ENCODE measurements at places on chromosomes 3 and 15. TPM values are rescaled to one million over a fixed set of nuclear protein-coding genes. Genes with fewer than 3 reads are reported as not detected.

Gene TTLL13
- not detected for total RNA-seq

DNA sequence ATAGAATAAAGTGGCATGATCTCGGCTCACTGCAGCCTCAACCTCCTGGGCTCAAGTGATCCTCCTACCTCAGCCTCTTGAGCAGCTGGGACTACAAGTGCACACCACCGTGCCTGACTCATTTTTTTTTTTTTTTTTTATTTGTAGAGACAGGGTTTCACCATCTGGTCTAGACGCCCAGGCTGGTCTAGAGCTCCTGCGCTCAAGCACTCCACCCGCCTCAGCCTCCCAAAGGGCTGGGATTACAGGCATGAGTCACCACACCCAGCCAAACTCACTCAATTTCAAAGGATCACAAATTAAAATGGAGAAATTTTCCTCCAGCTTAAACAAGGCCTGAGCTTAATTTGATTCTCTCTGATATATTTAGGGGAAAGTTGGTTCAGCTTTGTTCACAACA lies 27.3 kb upstream of the NMB start:
- no peak overlapping the region for H3K27ac ChIP-seq
- H3K4me1 ChIP-seq: peaks cover 6% of the 10 kb centered on the region
- peaks cover 6% of the 10 kb centered on the region for H3K36me3 ChIP-seq

Gene COL6A5
- not detected for total RNA-seq

DNA sequence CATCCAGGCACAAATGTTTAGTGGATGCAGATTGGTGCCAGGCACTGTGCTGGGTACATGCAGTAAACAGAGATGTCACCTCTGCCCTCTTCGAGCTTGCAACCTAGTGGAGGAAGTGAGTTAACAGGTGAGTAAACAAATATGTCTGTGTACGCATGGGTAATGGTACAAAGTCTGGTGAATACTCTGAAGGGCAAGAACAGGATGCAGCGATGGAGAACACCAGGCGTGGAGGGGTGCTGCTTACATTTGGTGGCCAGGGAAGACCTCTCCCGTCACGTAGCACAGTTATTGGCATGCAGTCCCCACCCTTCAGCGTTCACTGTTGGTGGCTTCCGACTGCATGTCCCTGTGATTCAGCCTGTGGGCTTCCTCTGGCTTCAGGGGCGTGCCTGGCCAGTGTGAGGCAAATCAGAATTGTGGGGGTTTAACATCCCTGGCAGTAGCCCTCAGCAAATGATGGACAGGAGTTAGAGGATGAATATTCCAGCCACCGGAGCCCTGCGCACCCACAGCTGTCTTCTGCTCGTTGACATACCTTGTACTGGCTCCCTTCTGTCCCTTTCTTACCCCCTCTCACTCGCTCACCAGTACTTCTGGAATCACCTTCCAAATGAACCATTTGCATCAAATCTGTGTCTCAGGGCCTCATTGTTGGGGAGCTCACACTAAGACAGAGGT lies 9.1 kb upstream of the HDAC11 start:
- H3K27me3 ChIP-seq: peaks cover 3% of the 10 kb centered on the region
- H3K4me3 ChIP-seq: no peak overlapping the region
- peaks cover 4% of the 10 kb centered on the region for H3K4me1 ChIP-seq
- no peak for DNase-seq

GRCh38 chr15:99717161-99718009 lies 15.9 kb downstream of the LYSMD4 start:
- DNase-seq: no peak
- H3K27ac ChIP-seq: no peak overlapping the region
- H3K27me3 ChIP-seq: no peaks in the 10 kb centered on the region
- H3K4me1 ChIP-seq: no peaks in the 10 kb centered on the region
- H3K4me3 ChIP-seq: no peak overlapping the region

Gene MEF2A
- total RNA-seq: 50.1 TPM

- H3K36me3 ChIP-seq: no peaks in the 10 kb centered on the region
- H3K4me1 ChIP-seq: peaks cover 2% of the 10 kb centered on the region
- peak; percentile 42 for DNase-seq
- peak overlapping the region; percentile 80 for H3K27ac ChIP-seq
- H3K27me3 ChIP-seq: no peaks in the 10 kb centered on the region
Observed at GRCh38 chr15:75023872-75024636, 664 bp downstream of the PPCDC start.

DNA sequence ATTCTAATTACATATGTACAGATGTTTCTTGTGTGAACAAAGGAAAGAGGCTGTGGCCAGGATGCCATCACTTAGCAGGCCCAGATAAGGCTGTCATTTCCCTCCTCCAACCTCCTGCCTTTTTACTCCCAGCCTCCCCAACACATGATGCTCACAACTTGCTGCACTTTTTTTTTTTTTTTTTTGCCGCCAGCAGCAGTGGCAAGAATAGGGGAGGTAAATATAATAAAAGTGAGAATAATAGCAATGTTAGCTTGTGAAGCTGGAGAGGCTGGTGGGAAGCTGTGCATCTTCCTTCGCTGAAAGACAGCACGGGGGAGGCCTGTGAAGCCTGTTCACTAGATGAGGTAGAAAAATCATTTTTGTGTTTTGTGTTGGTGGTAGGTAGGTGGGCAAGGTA lies 42.5 kb upstream of the MYO5C start:
- H3K27ac ChIP-seq: no peak overlapping the region
- H3K4me3 ChIP-seq: no peak overlapping the region
- peaks cover 9% of the 10 kb centered on the region for H3K36me3 ChIP-seq
- H3K4me1 ChIP-seq: peaks cover 3% of the 10 kb centered on the region

Gene ACVR2B
- total RNA-seq: 4.9 TPM

GRCh38 chr15:59993950-59994401 lies 10.1 kb upstream of the FOXB1 start:
- DNase-seq: no peak
- H3K36me3 ChIP-seq: no peaks in the 10 kb centered on the region
- H3K27ac ChIP-seq: no peak overlapping the region
- H3K4me3 ChIP-seq: no peak overlapping the region
- no peaks in the 10 kb centered on the region for H3K4me1 ChIP-seq

DNA sequence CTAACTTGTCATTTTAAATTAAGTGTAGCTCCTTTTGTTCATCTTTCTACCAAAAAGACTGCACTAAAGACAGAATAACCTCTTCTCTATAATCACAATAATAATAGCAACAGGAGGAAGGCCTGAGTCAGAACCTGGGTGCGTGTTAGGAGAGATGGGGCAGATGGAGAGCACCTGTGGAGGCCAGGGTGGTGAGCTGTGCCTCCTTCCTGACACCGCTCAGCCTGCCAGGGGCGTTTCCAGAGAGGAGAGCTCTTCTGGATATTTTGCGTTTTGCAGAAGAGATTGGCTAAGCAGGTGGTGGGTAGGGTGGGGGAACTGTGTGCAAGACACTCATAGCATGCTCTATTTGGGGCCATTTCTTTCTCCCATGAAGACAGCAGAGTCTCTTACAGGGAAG lies 83.5 kb downstream of the MEGF11 start:
- H3K27ac ChIP-seq: no peak overlapping the region
- DNase-seq: no peak
- peaks cover 7% of the 10 kb centered on the region for H3K27me3 ChIP-seq

DNA sequence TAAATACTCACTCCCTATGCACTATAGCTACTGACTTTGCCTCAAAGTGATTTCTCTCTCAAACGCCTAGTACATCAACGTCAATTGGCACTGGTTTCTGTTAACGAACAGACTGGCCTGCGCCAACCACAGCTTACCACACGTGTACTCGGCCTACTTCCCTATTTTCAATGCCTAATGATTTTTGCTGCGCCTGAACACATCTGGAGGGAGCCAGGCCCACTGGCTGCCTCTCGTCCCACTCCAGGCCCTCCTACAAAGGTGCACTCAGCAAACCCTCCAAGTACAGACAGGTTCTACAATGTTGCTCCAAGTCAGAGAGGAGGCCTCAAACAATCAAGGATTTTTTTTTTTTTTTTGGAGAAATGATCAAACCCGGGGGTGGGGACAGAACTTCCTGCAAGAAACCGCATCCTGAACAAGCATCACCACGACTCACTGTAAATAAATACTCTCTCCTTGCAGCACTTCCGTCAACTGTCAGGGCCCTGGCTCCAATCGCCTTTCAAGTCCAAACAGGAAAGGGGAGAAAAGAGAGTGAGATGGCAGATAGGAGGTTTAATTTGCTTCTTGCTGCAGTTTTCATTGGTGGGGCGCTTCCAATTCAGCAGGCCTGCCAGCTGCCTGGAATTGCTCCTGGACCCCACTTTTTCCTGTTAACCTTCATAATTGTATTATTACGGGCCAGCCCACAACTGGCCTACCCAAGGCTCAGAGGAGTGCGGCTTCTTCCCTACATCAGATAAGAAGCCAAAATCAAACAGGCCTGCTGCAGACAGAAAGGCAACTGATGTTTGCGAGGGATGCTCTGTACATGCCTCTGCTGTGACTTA lies 139.3 kb downstream of the FOXP1 start:
- no peaks in the 10 kb centered on the region for H3K36me3 ChIP-seq
- H3K27me3 ChIP-seq: no peaks in the 10 kb centered on the region
- peak overlapping the region; percentile 65 for H3K27ac ChIP-seq
- no peak overlapping the region for H3K4me3 ChIP-seq

GRCh38 chr15:74403588-74403919 lies 30.2 kb downstream of the SEMA7A start:
- H3K27ac ChIP-seq: no peak overlapping the region
- H3K4me1 ChIP-seq: peaks cover 6% of the 10 kb centered on the region
- no peak overlapping the region for H3K4me3 ChIP-seq
- H3K27me3 ChIP-seq: peaks cover 17% of the 10 kb centered on the region

DNA sequence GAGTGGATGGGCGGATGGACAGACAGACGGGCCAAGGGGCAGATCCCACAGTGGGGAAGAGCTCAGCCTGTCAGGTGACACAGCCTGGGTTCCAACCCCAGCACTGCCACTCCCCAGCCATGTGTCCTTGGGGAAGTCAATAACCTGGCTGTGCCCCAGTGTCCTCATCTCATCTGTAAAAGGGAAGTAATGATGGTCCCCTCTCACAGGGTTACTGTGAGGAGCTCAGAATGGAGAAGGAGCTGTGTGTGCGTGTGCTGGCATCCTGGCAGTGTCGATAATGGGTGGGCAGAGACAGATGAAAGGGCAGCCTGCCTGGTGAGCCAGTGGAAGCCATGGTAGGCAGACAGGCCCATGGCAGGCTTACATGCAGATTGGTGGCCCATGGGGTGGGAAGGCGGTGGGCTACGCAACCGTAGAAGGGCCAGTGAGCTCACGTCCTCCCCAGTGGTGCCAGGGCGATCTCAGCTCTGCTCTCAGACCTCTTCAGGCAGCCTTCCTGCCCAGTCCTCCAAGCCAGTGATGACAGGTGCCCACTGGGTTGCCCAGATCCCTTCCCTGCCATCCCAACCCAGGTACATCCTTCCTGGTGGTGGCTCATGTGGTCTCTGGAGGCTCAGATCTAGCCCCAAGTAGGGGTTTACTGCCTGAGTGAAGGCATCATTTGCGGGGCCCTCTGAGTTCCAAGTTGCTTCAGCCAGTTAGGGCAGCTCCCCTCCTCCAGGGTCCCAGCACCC lies 2.3 kb upstream of the DNAJB8 start:
- H3K27ac ChIP-seq: no peak overlapping the region
- no peak overlapping the region for H3K4me3 ChIP-seq
- peaks cover 6% of the 10 kb centered on the region for H3K27me3 ChIP-seq
- no peak for DNase-seq

DNA sequence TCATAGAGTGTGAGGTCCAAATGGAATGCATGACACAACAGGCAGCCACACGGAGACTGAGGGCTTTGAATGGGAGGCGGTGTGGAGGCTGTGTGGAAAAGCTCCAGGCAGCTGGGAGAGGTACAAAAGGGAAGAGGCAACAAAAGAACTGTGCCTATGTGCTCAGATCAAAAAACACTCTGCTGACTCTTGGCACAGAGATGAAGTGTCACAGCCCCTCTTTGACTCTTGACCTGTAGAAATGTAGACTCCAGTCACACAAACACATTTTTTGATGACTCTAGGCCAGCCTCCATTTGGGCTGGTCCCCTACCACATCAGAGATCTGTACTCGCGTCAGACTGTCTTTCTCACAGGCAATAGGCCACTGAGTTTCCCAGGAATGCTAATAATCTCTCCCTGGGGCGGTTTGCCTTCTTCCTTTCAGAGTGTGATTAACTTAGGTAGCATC lies 456.0 kb downstream of the TUSC7 start:
- H3K36me3 ChIP-seq: no peaks in the 10 kb centered on the region
- H3K27ac ChIP-seq: no peak overlapping the region
- no peaks in the 10 kb centered on the region for H3K4me1 ChIP-seq

GRCh38 chr3:55728461-55729100 lies 241.5 kb upstream of the WNT5A start:
- H3K36me3 ChIP-seq: no peaks in the 10 kb centered on the region
- no peaks in the 10 kb centered on the region for H3K27me3 ChIP-seq
- DNase-seq: no peak
- no peak overlapping the region for H3K4me3 ChIP-seq

Gene RBP2
- total RNA-seq: not detected

DNA sequence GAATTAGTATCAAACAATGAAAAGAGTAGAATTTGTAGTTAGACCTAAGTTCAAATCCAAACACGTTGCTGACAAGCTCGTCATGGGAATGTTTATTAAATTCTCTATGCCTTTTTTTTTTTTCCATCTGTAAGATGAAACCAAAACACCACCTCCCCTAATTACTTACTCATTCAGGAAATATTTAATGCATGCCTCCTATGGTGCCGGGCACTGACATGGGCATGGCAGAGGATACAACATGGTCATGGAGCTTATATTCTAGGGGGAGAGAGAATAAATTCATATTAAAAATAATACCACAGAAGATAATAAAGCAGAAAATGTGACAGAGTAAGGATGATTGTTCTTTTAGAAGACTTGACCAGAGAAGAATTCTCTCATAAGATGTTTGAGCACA lies 215.8 kb downstream of the RYR3 start:
- no peaks in the 10 kb centered on the region for H3K36me3 ChIP-seq
- no peak overlapping the region for H3K27ac ChIP-seq
- no peak overlapping the region for H3K4me3 ChIP-seq
- no peaks in the 10 kb centered on the region for H3K27me3 ChIP-seq
- DNase-seq: no peak

Gene ITPKA
- total RNA-seq: 0.66 TPM

DNA sequence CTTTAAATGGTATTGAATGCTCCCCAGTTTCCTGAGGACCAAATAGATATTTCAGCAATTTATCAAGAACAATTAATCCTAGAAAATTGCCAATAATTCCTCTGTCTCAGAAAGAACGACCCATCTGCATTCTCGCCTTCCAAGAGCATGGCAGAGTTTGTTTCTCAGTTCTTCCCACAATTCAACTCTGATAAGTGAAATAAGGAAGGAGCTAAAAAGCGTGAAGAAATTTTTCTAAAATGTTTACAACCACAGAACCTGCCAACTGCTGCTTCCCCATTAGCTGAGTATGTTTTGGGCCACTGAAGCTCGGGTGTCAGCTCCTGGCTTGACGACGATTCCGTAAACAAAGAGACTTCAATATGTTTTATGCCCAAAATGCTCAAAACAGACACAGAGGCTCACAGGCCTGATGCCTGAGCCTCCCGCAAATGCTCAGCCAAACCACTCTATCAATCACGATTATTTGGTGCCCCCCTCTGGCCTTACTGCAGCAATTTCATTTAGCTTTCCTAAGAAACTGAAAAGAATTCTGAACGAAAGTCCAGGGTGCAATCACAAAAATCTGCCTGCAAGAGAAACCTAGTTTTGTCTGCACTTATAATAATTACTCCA lies 259.2 kb upstream of the CCDC54 start:
- H3K4me3 ChIP-seq: no peak overlapping the region
- no peaks in the 10 kb centered on the region for H3K4me1 ChIP-seq
- peak; percentile 60 for DNase-seq
- H3K27me3 ChIP-seq: peaks cover 8% of the 10 kb centered on the region
